NCI-H1092 (cell line): ENCODE measurements at places on chromosomes 5 and 9.

DNA sequence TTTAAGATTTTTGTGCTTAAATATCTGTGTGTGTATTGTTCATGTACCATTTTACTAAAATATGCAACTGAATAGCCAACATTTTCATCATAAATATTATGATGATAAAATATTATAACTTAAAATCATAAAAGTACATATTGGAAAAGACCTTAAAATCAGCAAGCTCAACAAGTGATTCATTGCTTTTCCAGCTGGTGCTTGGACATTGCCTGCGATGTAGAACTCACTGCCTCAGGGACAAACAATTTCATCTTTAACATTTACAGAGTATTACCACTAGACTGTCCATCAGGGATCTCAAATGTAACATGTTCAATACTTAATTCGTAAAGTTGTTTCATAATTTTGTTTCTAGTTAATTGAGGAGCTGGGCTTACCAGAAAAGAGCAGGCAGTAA is 17.5 kb upstream of the SMARCA2 start:
- no peak for DNase-seq

DNA sequence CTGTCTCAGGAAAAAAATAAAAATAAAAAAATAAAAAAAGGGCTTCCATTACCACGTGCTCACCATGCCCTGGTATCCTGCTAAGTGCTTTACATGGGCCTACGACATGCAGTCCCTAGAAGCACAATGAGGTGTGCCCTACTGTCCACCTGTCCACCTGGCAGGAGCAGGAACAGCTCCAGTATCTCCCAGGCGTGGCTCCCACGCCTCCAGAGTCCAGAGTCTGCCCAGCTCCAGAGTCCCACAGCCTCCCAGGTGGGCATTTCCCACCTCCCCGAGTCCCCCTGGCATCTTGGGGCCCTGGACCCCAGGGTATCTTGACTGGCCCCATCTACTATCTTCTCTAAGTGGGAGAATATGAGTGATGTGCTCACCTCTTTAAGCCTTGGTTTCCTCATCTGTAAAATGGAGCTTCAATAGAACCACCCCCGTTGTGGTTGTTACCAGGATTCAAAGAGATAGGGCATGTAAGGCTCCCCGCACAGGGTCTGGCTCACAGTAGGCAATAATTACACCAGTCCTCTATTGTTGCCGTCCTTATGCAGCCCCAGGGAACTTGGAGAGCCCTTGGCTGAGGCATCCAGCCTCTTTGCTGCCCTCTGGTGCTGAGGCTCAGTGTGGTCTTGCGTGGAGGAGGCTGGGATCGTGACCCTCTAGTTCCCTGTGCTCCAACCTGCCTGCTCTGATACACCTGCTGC is 8.9 kb downstream of the CXCL14 start:
- peak; percentile 35 for DNase-seq

DNA sequence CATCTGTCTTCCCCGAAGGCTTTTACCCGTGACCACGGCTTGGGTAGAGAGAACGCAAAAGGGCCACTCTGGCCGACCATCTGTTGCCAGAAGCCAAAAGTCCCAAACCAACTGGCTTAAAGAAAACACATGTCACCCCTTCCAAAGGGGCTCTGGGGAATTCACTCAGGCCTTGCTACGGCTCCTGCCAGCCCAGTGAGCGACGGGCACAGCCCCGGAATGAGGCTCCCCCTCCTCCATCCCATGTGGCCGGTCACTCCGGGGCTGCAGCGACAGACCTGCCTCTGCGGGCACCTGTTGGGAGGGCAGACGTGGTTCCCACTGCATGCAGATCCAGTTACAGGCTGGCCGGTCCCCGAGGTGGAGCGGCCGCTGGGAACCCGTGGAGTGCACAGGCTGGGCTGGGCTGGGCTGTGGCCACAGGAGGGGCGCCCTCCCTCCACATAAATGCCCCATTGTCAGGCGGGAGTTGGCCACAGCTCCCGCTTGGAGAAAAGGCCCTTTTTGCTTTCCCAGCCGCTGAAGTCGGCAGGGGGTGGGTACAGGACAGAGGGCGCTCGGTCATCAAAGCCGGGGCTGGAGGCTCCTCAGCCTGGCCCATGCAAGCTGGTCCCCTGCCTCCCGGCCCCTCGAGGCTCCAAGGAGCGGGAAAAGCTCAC is 19.9 kb downstream of the NOTCH1 start:
- DNase-seq = no peak

- no peak for DNase-seq
These were observed 104.7 kb downstream of the EFNA5 start for GRCh38 chr5:107565791-107566767.

- DNase-seq = no peak
These were observed 11.3 kb downstream of the CTXN3 start for GRCh38 chr5:127660047-127660733.

GRCh38 chr5:107861565-107861964 is 190.8 kb upstream of the EFNA5 start:
- no peak for DNase-seq

DNA sequence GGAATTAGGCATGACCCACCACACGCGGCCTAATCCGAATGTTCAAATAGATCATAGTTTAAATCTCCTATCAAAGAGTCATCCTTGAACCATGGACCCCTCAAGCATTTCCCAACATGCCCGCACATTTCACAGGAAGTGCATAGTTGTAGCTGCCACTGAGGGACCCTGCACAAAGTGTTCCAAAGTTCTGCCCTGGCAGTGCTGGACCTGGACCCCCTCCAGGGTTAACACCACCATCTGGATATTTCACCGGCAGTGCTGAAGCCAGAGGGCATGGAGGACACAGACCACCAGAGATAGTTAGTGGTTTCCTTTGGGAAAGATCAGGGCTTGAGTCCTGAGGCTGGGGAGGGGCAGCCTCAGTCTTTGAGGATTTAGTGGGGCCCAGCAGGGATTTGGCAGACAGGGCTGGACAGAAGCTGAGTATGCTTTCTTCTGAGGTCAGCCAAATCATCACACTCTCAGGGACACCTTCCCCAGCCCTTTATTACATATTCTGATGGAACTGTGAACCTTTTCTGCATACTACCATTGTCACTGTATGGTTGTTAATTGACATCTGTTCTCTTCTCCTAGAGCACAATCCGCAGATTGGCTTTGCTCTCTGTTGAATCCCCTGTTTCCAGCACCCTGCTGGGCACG is 143.6 kb upstream of the EFNA5 start:
- DNase-seq = no peak

DNA sequence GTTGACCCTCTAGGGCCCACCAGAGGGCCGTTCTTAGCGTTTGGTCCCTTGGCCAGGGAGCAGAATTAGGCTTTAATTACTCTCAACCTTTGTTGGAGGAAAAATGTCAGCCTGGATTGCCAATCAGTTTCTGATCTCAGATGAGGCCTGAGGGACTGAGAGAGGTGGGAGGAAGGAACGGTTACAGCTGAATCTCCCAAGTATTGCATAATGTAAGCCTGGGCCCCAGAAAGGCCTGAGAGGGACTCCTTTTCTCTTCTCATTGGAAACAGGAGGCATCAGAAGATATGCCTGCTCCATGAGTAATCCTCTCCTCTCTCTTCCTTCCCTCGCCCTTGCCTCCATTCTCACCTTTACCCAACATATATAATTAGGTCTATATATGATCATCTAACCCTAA is 105.7 kb downstream of the INSYN2B start:
- no peak for DNase-seq

DNA sequence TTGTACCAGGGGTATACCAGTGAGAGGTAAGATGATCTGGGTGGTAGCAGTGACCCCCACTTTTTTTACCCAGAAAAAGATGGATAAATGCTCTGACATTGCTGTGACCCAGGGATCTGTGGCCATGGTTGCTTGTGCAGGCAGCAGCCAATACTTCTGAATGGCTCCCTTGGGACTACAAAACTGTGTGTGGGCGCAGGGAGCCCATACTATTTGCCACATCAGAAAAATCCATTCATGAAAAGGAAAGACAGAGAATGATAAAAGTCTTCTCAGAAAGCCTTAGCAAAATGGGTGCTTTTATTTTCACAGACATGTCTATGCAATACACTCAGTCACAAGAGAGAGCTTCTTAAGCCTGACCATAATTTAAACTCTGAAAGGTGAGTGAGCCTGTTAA is 37.3 kb upstream of the ALDOB start:
- DNase-seq = no peak
